ENCODE measurements at places on chromosomes 5 and 9.

DNA sequence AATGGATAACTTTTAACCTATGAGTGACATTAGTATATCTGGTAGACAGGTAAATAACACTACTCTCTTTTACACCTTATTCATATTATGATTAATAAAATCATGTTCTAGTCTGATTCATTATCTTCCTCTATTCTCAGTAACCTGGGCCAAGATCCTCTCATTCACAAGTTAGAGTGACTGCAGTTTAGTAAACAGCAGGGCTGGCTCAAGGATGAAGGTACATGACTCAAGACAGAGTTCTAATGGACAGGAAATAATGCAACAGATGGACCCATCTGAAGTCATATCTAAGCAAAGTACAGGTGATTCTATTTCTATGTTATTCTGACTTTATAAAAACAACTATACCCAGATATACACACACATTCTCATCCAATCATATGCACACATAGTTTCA lies 582.5 kb upstream of the CDH18 start:
- DNase-seq = no peak

DNA sequence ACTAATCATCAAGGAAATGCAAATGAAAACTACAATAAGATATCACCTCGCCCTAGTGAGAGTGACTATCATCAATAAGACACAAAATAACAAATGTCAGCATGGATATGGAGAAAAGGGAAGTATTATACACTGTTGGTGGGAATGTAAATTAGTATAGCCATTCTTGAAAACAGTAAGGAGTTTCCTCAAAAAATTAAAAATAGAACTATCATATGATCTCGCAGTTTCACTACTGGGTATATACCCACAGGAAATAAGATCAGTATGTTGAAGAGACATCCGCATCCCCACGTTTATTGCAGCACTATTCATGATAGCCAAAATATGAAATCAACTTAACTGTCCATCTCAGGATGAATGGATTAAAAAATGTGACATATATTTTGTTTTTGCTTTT lies 31.6 kb upstream of the STK32A start:
- DNase-seq = no peak

DNA sequence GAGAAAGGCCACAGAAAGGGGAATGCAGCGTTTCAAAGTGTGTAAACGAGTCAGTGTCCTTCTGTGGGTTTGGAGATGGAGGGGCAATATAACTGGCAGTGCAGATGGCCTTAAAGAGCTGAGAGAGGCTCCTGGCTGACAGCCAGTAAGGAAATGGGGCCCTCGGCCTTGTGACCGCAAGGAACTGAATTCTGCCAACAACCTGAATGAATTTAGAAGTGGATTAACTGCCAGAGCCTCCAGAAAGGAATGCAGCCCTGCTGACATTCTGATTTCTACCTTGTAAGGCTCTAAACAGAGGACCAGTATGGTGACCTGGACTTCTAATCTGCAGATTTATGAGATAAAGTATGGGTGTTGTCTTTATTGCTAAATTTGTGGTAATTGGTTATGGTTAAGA lies 17.5 kb upstream of the NREP start:
- no peak for DNase-seq

- DNase-seq = no peak
These were observed 6.1 kb upstream of the TMEM268 start for GRCh38 chr9:114604989-114605388.

DNA sequence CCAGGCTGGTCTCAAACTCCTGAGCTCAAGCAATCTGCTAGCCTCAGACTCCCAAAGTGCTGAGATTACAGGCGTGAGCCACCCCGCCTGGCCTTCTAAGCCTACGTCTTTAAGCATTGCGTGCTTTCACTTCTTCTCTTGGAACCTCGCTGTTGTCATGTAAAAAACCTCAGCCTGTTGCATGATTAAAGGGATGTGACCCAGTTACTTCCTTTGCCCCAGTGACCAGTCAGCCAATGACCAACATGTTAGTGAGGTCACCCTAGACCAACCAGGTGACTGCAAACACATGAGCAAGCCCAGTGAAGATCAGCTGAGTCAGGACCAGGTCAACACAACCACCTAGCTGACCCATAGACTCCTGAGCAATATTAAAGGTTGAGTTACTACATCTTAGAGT lies 10.5 kb downstream of the KIF4B start:
- DNase-seq = no peak

GRCh38 chr5:14937254-14937653 lies 65.7 kb upstream of the ANKH start:
- DNase-seq = no peak

GRCh38 chr5:180130876-180131740 lies 59.5 kb upstream of the RNF130 start:
- DNase-seq = no peak

- DNase-seq = no peak
These were observed 3.0 kb upstream of the TMEM210 start for GRCh38 chr9:137174722-137175293.

- DNase-seq = no peak
These were observed 142.7 kb downstream of the FBXL17 start for GRCh38 chr5:108238936-108239887.

- no peak for DNase-seq
These were observed 4.4 kb upstream of the IRX1 start for GRCh38 chr5:3590967-3591900.

GRCh38 chr9:20504930-20505329 lies 117.4 kb downstream of the MLLT3 start:
- DNase-seq = no peak

Data from bone marrow (tissue), 2 donors.